ENCODE measurements at places on chromosomes 1 and 21.

DNA sequence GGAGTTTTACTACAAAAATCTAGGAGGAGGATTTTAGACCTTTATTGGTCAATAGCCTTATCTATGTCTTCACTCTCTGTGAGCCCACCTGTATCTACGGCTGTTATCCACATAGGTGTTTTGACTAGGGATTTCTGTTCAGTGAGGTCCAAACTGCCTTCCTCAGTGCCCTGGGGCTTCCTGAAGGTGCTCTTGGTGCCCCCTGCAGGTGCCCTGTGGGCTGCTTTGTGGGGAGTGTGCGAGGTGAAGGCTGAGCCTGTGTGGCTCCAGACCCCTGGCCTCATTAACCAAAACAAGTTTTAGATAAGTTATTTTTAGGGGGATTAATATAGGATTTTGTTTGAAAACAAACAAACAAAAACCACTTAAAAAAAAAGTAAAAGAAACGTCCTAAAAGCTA lies 122.5 kb downstream of the KIF26B start:
- no peak for DNase-seq

GRCh38 chr1:29518183-29518835 lies 282.0 kb downstream of the PTPRU start:
- DNase-seq = peak; percentile 49

- DNase-seq = no peak
Observed at GRCh38 chr1:1114431-1114830, 1.5 kb downstream of the C1orf159 start.

GRCh38 chr21:35818597-35818996 lies 241.7 kb downstream of the SETD4 start:
- no peak for DNase-seq

DNA sequence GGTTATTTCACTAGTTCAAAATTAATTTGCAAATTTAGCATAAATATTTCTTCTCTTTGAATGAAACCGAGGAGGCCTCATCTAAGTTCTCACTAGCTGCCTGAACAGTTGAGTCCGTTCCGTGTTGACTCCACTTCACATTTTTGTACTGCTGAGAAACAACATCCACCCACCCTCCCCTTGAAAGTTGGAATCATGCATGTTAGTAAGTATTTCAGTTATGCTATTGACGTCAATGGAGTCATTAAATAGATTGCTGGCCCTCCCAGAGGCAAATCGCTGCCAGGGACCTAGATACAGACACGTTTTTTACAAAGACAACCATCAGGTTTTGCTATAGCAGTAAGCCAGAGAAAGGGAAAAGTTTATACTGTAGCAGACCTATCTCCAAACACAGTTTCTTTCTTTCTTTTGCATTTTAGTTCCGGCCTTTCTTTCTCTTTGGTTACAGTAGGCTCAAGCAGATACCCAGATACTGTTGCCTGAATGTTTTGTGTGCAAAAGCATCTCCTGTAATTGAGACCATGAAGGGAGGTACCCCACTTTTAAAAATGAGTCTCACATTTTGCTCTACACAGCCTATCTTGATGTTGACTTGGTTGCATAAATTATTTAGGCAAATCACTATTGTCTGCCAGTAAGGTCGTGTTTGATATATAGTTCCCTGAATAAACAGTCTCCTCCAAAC lies 262.6 kb upstream of the SGIP1 start:
- DNase-seq = no peak

DNA sequence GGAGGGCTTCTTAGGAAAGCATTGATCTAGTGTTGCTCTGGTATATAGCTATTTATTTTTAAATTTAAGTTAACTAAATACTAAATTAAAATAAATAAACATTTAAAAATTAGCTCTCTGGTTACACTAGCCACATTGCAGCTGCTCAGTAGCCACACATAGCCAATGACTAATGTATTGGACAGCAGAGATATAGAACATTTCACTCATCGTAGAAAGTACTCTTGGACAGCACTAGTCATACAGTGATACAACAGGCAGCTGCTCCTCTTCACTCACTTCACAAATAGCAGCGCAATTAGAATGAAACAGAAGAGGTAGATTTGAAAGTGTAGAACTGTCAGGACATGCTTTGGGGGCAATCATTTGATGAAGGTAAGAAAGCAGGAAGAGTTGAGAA lies 245.4 kb downstream of the PBX1 start:
- DNase-seq = no peak

DNA sequence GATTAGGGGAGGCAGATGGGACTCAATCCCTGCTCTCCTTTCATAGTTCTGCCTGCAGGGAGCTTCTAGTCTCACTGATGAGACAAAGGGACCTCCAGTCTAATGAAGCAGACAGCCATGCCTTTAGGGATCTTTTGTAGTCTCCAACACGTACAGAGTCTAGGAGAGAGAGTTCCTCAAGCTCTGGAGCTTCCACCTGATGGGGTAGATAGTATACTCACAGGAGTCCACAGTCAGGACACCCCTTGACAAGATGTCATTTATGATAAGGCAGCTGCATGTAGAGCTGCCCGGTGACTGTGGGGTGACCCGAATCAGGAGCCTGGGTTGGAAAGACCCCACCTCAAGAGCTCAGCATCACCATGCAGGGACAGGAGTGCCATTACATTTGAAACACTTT lies 55.3 kb upstream of the CNTN2 start:
- DNase-seq = no peak

DNA sequence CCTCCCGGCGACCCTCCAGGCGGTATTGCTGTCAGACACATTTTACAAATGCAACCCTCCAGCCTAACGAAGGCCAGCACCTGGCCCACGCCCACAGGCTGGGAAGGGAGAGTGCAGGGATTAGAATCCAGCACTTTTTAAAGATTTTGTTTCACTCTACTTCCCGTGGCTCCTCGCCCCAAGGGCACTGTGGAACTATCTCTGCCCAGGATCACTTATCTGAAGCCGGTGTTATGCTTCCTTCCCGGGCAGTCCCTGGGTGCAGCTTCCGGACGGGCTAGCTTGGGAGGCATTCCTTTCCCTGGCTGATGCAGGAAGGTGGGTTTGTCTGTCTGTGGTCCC lies 35.8 kb downstream of the CCN1 start:
- DNase-seq = no peak

- DNase-seq = peak; percentile 47
Observed at GRCh38 chr1:245240648-245241165, 85.9 kb downstream of the KIF26B start.

- DNase-seq = no peak
Observed at GRCh38 chr1:212716161-212716560, 16.5 kb upstream of the BATF3 start.

GRCh38 chr1:219573960-219574359 lies 38.9 kb downstream of the ZC3H11B start:
- no peak for DNase-seq

DNA sequence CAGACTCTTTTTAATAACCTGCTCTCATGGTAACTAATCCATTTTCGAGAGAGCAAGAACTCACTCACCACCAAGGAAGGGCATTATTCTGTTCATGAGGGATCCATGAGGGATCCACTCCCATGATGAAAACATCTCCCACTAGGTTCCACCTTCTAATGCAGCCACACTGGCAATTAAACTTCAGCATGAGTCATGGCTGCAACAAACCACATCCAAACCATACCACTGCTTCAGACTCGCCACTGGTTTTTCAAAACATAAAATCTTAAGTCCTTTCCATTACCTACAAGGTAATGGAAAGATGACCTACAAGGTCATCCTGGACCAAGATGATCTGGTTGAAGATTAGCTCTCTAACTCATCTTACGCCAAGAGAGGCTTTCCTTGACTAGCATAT lies 405.1 kb downstream of the VAV3 start:
- no peak for DNase-seq

DNA sequence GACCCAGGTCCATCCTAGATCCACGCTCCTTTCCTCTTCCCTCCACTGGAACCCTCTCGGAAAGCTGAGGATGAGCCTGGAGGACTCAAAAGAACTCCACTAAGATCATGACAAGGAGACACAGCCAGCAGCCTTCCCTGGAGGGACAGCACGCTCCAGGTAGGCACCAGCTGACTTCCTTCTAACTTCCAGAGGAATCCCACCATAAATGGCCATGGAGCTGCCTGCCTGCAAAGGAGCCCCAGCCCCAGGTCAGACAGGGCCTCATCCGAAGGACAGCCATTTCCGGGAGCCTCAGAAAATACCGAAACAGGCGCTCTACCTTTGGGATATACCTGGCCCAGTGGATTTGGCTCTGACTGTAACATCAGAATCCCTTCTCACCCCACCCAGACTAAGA lies 4.1 kb downstream of the SH3BP5L start:
- DNase-seq = peak; percentile 24

GRCh38 chr1:61419657-61420056 lies 305.3 kb downstream of the TM2D1 start:
- no peak for DNase-seq

DNA sequence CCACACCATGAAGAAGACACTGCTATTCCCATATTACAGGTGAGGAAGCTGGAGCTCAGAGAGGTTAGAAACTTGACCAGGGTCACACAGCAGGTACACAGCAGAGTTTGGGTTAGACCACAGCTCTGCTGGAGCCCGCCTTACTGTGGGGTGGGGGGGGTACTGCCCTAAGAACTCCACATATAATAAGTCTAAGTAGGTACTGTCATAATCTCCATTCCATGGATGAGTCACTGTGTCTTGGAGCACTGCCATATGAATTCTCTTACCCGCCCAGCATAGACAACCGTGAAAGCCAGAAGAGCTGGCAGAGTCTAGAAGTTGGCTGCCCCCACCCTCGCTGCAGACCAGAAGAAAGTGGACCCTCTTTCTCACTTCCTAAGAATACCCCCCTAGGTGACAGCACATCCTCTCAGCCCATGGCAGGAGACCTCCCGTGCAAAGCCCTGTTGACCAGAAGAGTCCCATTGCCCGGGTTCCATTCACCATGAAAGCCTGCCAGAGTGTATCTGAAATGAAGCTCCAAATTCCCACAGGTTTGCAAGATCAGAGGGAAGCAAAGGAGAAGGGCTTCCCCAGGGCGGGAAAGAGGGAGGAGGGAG lies 5.2 kb upstream of the PLA2G2D start:
- DNase-seq = peak; percentile 47

DNA sequence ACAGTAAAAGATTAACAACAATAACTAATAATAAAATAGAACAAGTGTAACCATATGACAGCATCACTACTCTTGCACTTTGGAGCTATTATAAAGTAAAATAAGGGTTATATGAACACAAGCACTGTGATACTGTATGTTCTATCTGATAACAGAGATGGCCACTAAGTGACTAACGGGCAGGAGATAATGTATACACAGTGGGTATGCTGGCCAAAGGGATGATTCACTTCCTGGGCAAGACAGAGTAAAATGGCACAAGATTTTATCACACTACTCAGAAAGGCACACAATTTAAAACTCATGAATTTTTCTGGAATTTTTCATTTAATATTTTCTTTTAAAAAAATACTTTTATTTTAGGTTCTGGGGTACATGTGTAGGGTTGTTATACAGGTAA lies 12.3 kb downstream of the SLC9C2 start:
- no peak for DNase-seq

DNA sequence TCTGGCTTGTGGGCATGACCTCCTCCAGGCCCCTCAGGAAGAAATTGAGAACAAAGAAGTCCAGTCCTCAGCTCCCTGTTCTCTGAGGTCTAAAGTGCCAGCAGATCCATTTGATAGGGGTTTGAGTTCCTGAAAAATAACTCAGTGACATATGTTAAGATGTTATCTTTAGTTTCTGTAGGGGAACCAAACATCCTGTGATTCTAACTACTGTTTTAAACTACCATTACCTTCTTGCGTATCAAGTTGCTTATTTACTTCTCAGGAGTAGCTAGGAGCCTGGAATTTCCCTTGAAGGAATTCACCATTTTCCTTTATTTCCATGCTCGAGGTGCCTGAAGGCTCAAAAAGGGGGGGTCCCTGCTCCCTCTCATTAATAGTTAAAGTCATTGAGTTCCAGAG lies 18.8 kb upstream of the LIN9 start:
- DNase-seq = no peak

DNA sequence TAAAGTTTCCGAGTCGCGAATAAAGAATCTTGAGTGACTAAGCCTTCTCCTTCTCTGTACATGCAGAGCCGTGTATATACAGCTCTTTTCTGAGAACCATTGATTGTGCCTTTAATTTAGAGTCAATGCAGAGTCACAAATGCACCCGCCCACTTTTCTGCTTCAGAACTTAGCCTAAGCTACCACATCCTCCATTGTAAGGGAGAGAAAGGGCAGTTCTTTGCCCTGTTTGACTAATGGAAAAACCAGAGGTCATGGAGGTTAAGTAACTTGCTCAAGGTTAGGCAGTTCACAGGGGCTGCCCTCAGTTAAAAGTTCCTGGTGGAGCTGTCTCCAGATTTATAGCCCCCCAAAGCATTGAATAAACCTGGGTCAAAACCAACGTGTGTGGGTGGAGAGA lies 139.6 kb downstream of the TOMM20 start:
- DNase-seq = no peak

GRCh38 chr21:43929217-43929971 lies 64.4 kb downstream of the AGPAT3 start:
- DNase-seq = no peak

DNA sequence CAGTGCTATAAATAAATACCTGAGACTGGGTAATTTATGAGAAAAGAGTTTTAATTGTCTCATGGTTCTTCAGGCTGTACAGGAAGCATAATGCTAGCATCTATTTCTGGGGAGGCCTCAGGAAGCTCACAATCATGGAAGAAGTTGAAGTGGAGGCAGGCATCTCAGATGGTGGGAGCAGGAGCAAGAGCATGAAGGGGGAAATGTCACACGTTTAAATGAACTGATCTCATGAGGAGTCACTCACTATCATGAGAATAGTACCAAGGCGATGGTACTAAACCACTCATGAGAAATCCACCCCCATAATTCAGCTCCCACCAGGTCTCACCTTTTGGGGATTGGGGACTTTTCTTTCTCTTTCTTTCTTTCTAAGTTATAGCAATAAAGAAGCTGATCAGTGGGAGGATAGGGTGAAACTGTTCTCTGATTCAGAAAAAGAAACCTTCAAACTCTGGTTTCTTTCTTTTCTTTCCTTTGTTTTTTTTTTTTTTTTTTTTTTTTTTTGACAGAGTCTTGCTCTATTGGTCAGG lies 17.1 kb upstream of the SPAG17 start:
- DNase-seq = no peak

- no peak for DNase-seq
Observed at GRCh38 chr1:200150721-200151120, 123.2 kb downstream of the NR5A2 start.

GRCh38 chr1:198245379-198245778 lies 88.6 kb downstream of the NEK7 start:
- no peak for DNase-seq

GRCh38 chr1:167364826-167365225 lies 144.1 kb downstream of the POU2F1 start:
- no peak for DNase-seq

GRCh38 chr1:68600049-68600661 lies 103.3 kb upstream of the DEPDC1 start:
- DNase-seq = no peak

Data from mesenteric fat pad (tissue), 1 donor.